ENCODE measurements at places on chromosomes 5 and 9.

DNA sequence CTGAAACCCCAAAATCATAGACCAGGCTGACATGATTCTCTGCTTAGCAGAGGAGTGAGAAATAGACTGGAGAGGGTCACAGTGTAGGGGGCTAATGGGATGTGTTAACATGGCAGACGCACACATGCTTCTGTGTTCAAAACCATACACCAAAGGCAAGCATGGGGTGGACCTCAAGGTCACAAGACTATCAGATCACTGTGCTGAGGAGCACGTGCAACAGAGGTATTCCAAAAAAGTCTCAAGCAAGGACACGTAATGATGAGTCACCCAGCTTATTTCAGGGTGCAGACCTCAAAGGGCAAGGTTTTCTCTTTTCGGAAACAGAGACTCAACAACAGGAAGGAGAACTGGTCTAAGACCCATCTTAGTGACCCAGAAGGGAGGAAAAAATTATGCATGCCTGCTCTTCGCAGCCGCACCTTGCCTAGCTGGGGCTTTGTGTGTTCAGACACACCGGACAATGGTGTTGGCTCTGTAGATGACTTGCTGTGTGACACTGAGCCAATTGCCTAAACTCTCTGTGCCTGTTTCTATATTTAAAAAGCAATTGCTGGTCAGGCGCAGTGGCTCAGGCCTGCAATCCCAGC, 20.3 kb downstream of the WHRN start:
- DNase-seq = peak; percentile 65

DNA sequence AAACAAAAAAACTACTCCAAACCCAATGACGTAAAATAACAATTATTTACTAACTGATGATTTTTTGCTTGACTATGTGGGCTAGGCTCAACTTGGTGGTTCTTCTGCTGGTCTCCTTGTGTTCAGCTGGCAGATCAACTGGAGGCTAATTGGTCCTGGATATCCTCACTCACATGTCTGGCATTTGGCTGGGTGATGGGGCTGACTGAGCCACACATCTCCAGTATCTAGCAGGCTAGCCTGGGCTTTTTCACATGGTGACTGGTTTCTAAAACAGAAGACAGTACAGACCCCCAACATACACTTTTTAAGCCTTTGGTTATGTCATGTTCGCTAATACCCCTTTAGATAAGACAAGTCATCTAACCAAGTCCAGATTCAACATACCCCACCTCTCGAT, 104.7 kb upstream of the PRRC1 start:
- DNase-seq = no peak

GRCh38 chr9:1956958-1957357, 58.2 kb upstream of the SMARCA2 start:
- DNase-seq = no peak

DNA sequence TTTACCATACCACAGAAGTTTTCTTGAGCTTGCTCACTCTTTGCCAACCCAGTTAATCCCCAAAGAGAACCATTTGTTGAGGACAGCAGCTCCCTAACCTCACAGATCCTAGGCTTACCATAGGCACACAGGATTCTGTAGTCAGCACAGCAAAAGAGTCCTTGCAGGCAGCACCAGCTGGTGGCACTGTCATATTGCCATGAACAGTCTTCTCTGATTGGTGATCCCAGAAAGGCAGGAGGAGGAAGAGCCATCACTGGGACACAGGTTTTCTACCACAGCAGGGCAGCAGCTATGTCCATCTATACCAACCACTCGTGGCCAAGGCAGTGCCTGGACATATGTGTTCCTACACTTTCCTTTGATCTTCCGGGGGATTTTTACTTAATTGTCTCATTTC, 297.1 kb upstream of the CD180 start:
- DNase-seq = peak; percentile 5

GRCh38 chr5:81288021-81288433, 13.4 kb upstream of the ZCCHC9 start:
- DNase-seq = no peak

DNA sequence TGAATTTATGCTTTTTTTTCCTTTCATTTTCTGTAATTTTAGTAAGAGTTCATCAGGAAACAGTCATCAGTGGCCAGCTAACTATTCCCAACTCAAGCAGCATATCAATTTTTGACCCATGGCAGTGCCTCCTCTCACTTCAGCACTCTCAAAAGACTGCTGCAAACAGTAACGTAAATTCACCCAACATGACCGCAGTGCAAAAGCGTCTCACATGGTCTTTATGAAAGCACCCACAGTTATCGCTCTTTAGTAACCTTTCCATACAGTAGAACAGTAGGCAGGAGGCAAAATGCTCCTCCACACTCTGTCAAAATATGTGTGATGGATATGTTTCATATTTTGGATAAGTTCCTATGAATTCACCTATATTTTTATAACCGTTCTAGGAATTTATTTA, 48.6 kb downstream of the PARP8 start:
- DNase-seq = no peak

DNA sequence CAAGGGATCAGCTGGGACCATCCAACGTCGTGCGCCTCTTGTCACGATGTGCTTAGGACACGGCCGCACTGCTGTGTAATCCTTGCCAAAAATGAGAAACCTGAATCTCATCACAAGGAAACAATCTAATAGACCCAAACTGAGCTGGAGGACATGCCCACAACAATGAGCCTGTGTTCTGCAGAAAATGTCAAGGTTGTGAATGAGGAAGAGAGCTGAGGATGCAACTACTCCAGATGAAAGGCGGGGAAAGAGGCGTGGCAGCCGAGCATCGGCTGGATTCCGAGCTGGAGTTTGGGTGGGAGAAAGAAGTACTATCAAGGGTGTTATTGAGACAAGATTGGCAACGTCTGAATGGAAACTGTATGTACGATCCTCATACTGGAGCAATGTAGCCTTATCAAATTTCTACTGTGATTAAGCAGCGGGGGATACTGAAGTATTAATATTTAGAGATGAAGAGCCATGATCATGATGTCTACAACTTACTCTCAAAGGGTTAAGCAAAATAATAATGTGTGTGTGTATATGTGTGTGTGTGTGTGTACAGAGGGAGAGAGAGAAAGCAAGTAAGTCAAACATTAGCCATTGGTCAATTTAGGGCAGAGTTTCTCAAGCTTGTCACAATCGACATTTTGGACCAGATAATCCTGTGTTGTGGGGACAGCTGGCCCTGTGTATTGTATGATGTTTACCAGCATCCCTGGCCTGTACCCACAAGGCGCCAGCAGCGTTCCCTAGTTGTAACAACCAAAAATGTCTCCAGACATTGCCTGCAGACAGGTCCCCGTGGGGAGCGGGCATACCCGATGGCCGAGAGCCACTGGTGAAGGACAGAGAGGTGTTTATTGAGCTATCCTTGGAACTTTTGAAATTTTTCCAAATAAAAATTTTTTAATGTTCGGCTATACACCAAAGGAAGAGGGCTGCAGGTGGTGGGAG, 46.5 kb downstream of the DUSP1 start:
- DNase-seq = no peak

- DNase-seq = no peak
These were observed 290.1 kb downstream of the ADAMTS6 start for GRCh38 chr5:65191554-65192135.

- DNase-seq = no peak
These were observed 174.9 kb downstream of the RAPGEF6 start for GRCh38 chr5:131460133-131460532.

GRCh38 chr5:180129291-180130190, 58.0 kb upstream of the RNF130 start:
- DNase-seq = no peak

DNA sequence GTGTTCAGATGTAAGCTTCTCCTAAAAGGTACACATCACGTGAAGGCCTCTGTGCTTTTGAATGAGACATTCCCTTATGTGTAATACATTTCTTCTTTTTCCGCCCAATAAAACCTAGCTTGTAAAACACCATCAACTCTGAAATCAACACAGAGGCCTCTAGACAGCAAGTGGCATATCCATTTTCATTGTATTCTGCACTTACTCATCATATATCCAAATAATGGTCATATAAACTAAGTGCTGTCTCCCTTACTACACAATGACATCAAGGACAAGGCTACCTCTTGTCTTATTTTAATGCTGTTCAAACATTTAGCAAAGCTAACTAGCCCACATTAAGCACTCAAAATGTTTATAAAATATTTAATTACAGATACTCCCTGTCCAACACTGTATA, 108.5 kb downstream of the ELAVL2 start:
- no peak for DNase-seq

GRCh38 chr5:14380712-14381111, 200.9 kb upstream of the OTULINL start:
- DNase-seq = no peak

- DNase-seq = no peak
These were observed 218.4 kb downstream of the GAPVD1 start for GRCh38 chr9:125479846-125480615.

DNA sequence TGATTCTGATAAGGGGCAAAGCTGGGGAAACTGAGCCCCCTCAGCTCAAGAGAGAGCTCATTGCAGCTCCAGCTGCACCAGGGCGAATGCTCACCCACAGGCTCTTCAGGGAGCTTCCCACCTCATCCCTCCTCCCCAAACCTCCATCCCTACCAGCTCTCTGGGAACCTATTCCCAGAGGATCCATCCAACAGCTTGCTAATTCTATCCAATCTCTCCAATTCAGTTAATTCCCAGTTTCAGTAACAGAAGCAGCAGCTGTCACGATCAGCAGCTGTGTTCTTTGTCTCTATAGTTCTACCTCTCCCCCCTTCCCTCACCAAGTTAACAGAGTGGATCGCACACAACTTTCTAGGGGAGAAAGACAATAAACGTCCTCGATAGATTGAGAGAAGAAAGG, 135.5 kb upstream of the EFNA5 start:
- DNase-seq = no peak

- DNase-seq = no peak
These were observed 16.9 kb upstream of the TNFSF15 start for GRCh38 chr9:114822708-114823107.

- no peak for DNase-seq
These were observed 11.1 kb downstream of the GPR21 start for GRCh38 chr9:123044586-123044985.

- DNase-seq = no peak
These were observed 1.8 kb upstream of the TARS1 start for GRCh38 chr5:33438996-33439395.

- DNase-seq = peak; percentile 90
These were observed at the start of gene JADE2 for GRCh38 chr5:134524826-134525682. TSS of gene JADE2 (plus strand) at chr5:134525670. CDS start at chr5:134535858, 10,188 bp downstream.

GRCh38 chr5:107439832-107440231, 230.9 kb downstream of the EFNA5 start:
- DNase-seq = no peak

DNA sequence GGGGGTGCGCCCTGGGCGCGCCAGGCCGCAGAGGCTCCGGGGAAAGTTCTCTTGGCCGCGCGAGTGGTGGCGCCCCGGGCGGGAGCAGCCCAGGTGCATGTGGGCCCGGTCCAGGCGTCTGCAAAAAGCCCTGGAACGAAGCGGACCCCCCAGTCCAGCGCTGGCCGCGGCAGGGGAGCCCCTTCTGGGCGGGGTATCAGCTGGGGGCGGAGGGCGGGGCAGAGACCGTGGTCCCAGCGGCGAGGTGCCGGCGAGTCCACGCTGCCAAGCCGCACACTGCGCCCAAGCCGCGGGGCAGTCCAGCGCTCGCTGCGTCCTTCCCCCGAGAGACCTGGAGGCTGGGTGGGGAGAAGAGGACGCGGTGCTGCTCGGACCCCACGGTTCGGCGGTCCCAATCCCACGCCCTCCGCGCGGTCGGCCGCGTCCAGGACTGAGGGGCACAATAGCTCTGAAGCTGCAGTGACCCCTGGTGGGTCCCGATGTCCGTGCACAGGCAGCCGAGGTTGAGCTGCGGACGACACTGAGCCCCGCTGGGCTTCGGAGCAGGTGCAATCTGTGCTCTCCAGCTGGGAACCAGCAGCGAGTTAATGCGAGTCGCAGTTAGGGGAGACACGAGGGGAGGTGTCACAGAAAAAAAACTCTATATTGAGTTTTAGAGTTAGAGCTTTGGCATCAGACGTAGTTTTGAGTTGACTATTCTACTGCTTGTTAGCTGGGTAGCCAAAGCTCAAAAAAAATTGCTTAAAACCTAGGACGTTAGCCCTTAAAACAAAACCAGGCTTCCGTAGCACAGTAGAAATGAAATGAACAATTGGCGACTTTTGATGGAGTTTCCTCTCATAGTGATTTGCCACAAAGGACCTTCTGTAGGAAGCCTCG, 1.1 kb upstream of the EPB41L4A start:
- DNase-seq = peak; percentile 86

GRCh38 chr9:129726322-129727160, 26.3 kb downstream of the PTGES start:
- DNase-seq = peak; percentile 88

DNA sequence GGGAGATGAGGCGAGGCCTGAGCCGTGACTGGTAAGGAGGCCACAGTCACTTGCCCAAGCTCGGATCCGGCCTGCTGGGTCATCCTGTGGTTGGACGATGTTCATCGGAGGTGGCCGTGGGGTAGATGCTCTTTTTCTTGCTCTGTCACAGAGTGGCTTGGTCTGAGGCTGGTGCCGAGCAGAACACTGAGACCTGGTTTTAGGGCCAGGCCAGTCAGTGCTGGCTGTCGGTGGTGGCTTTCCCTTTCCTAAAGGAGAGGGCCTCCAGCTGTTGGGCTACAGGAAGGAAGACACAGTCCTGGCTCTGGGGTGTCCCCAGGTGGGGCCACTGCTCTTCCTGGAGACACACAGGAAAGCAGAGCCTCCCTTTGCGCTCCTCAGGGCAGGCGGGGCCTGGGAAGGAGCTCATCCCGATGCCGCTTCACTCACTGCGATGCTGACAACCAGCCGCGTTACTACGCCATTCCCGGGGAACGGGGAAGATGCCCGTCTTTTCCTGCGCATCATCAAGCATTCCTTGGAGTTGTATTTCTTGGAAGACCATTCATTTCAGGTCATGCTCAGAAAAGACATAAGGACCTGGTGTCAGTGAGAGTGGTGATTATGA, 254.8 kb upstream of the IRX4 start:
- no peak for DNase-seq

GRCh38 chr5:109453251-109453650, 43.5 kb upstream of the PJA2 start:
- no peak for DNase-seq

- no peak for DNase-seq
These were observed 531.6 kb downstream of the CAAP1 start for GRCh38 chr9:26361010-26361409.

DNA sequence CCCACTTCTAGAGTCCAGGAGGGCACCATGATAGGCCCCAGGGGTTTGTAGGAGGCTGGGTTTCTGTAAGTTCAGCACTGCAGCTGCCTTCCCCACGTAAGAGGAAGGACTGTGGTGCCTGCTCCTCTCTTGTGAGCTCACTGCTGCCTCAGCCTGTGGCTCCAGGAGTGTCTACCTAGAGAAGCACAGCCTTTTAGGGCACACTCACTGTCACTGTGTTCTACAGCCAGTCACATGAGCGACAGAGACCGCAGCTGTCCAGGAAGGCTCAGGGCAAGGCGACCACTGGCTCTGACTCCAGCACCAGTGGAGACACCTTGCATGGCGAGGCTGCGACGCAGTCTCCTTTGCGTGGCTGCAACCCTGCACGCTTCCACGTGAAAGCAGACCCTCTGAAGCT, 72.8 kb downstream of the OTULIN start:
- no peak for DNase-seq

DNA sequence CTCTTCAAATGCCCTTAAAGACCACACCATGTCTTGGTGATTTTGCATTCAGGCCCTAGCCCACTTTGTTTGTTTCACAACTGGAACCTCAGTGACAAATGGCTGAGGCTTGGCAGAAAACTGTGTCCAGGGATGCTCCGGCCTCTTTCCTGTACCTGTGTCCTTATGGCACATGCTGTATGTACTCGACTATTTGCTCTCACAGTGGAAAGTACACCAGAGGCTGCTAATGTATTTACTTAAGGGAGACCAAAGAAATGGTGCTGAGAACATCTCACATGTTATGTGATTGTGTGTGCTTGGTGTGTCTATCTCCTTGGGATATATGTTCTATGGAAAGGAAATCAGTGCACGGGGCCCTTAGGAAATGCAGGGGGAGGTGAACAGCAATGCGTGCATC, 263.3 kb downstream of the GADD45G start:
- no peak for DNase-seq
